ENCODE measurements at places on chromosomes 11 and 22.

- DNase-seq = no peak
These were observed 6.3 kb upstream of the ZC3H12C start for GRCh38 chr11:110086892-110087309.

DNA sequence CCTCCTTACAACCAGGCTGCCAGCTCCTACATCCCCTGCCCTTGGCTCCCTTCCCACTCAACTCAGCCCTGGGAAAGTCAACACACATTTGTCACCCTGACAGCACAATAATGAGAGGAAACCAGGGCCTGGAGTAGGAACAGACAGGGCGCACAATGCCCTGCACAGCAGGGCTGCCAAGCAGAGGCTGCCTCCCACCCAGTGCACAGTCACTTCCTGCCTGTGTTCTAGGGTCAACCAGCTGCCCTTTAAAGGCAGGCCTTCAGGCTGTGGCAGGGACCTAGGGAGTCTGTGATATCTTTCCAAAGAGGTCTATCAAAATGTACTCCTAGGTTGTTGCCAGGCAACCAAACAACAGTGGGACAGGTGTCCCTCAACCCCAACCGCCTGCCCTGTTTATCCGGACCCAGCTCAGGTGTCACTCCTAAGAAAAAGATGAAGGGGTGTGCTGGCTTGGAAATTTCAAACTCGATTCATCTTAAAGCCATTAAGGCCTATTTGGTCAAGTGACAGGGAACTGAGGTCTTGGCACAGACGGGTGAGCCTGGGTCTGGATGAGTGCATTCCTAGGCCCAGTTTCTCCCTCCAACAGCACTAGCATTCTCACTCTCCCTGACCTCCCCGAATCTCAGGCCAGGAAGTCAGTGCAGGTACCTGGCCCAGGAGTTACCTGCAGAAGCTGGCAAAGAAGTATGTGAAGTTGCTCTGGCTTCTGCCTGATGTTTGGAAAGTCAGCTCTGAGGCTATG is 110.3 kb upstream of the PITPNB start:
- DNase-seq = no peak

DNA sequence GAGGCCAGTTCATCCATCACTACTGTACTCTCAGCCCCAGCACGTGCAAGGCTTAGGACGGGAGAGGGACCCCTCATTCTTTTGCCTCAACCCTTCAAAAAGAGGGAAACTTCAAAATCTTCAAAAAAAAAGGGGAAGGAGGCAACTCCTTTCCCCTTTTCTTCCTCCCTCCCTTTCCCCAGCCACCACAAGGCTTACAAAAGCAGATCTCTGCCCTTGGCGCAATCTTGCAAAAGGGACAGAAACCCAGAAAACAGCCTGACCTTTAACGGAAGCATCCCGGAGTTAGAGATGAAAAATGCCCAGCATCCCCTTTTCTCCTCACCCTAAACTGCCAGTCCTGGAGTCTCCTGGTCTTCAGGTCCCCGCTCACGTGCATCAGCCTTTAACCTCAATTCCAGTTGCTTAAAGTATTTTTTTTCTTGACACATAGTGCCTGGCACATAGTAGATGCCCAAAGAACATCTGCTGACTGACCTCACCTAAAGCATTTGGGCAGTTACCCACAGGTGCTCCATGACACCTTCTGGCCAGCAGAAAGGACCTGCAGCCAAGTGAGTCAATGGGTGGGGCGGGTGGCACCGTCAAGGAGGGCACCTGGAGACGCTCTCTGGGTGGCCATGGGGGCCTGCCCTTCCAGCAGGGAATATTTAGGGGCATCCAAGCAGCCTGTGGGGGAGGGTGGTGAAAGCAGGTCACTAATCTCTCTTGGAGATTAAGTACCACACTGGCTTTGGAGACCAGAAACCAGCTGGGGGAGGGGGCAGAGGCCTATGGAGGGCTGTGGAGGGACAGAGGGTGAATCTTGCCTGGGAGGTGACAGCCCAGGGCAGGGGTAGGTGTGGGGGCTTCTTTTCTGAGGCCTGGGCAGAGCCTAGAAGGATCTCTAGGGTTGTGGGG is 16.3 kb downstream of the NECTIN1 start:
- DNase-seq = no peak

DNA sequence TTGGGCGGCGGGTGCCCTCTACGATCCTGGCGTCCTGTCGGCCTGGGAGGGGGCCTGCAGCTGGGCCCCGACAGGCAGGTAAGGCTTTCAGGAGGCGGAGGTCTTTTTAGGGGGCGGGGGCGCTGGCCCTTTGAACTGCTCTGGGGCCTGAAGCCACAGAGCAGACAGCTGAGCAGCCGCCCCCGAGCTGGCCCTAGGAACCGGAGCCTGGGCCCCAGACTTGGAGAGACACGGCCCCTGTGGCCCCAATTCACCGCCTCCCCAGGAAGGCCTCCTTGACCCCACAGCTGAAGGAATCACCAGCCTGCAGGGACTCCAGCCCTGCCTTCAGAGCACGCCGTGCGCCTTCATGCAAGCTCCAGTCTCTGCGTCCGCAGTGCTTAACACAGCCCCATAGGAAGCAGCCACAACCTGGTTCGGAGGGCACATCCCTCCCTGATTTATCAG is 618 bp upstream of the CERK start:
- no peak for DNase-seq

DNA sequence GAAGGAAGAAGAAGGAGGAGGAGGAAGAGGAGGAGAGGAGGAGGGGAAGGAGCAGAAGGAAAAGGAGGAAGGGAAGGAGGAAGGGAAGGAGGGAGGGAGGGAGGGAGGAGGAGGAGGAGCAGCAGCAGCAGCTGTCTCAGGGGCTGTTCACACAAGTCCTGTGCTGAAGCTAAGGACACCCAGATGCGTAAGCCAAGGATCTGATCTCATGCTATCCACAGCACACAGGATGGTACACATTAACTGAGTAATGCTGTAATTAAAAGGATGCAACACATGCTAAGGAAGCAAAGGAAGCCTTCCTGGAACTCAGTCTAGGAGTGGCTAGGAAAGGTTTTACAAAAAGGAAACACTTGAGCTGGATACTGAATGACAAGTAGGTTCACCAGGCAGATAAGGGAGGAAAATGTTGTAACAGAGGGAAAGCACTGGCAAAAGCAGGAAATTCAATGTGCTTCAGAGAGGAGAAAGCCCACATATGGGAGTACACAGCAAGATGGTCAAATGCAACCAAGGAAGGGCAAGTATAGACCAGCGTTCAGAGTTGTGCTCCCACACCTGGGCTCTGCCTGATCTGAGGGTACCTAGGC is 32.0 kb downstream of the TRIM66 start:
- DNase-seq = no peak

DNA sequence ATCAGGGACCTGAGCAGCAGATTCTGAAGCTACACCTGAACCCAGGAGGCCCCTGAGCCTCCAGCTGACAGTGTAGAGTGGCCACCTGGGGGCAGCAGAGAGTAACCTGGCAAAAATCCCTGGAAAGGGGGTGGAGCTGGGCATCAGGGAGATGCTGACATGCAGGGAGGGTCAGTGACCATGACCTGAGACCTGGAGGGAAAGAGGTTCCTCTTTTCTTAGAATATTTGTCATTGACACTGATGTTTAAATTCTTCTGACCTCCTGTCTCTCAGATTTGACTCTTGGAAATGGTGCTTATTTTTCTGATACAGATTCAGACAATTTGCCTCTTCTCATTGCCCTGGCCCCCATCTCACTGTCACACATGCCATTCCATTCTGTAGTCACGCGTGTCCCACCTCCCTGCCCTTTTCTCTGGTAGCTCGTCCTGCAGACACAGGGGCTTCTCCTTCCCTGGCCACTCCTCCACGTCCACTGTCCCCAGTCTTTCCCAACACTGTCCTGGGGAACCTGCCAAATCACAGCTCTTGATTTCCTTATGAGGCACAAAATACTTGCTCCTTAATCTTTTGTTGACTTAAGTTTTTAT is 117.2 kb upstream of the IGLL5 start:
- DNase-seq = no peak

DNA sequence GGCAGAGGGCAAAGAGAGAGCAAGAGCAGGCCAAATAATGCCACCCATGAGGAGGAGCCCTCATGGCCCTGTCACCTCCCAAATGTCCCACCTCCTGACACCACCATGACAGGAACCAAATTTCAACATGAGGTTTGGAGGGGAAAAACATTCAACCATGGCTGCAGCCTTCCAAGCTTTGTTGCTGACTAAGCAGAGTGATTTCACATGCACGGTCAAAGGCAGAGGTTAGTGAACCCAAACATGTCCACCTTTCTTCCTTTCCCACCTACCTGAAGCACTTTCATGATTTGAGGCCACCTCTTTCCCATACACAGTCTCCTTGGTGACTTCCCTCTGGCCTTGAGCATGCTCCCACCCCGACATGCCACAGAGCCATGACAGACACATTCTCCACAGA is 89.7 kb downstream of the C11orf91 start:
- DNase-seq = no peak

DNA sequence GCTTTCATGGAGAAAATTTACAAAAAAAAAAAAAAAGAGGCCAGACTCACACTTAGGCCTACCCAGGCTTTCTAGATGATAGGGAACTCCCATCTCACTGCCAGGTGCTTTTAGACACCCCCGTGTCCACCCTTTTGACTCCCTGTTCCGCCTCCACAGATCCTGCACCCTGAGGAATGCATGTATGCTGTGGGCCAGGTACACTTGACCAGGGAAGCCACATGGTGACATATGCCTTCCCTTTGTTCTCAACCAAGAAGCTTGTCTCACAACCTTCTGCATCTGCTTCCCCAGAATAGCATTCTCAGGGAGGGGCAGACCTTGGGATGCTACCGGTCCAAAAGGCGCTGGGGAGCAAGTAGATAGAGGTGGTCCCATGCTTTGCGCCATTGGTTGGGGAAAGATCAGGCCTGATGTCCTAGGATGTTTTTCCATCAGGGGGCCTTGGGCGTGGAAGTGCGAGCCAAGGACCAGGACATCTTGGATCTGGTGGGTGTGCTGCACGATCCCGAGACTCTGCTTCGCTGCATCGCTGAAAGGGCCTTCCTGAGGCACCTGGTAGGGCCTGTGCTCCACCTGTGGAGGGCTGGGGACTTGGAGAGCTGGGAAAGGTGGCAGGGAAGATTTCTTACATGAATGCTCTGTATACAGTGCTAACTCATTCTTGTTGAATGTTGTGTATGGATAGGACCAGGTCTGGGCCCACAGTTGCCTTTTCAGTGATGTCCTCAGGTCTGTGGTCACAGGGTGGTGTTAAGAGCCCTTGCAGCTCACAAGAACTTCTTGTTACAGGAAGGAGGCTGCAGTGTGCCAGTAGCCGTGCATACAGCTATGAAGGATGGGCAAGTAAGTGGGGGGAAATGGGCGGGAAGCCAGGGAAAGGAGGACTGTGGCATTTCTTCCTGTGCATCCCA is 7.5 kb downstream of the HMBS start:
- DNase-seq = no peak

- no peak for DNase-seq
These were observed 11.3 kb upstream of the MOGAT2 start for GRCh38 chr11:75706260-75706729.

GRCh38 chr11:120473503-120473902 is 38.0 kb upstream of the GRIK4 start:
- DNase-seq = no peak

- DNase-seq = no peak
These were observed 14.1 kb downstream of the ABTB2 start for GRCh38 chr11:34343686-34344085.
